ENCODE measurements at places on chromosomes 1 and 21.

DNA sequence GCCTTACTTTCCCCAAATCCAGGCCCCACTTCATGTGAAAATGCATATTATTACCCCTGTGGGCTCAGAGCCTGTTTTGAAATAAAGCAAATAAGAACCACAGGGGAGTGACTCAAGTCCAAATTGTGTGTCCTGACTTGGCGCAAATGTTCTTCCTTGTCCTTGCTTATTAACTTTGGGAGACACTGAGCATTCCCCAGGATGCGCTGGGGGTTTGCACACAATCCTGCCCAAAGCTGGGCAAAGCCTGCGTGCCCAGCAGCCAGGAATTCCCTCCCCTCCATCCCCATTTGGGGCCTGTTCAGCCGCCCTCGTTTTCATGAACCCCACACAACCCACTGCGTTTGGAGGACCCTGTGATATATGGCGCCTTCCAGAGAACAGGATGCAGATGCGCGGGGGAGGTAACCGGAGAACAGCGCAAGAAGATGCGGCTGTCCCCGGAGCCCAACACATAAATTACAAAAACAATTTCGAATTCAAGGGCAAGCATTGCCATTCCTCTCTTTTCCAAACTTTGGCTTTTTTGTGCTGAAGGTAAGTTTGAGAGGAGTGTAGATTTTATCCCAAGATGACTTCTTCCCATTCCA, 42.4 kb upstream of the CLDN14 start:
- DNase-seq, result no peak

- DNase-seq, result no peak
These were observed 29.4 kb upstream of the USP24 start for GRCh38 chr1:55244476-55245099.

- DNase-seq, result no peak
These were observed 35.2 kb downstream of the EXO1 start for GRCh38 chr1:241883159-241883558.

DNA sequence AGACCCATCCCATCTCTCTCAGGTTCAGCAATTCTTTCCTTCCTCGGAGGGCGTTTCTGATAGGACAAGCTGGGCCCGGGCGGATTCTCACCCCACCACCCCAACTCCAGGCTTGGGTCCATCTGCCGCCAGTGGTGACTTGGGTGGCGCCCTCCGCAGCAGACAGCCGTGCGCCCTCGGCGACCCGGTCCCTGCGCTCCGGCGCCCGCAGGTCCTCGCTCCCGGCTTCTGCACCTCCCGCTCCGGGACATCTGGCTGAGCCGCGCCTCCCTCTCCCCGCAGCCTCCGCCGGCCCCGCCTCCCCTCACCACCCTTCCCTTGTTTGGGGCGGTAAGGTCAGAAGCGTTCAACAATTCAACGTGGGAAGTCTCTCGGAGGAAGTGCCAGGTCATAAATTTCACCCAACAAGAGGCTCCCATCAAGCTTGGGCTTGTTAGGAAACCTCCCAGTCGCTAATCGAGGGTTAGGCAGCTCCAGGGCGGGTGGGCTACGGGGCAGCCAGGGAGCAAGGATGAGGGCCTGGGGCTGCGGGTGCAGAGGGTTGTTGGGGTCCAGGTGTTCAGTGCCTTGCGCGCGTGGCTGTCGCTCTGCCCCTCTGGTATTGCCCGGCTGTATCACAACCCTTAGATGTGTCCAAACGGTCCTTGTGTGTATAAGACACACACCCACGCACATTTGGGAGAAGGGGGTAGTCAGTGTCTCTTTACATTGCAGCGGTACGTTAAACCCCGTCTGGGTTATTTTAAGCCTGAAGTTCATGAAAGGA, 39.8 kb downstream of the OLIG1 start:
- DNase-seq, result no peak

- no peak for DNase-seq
These were observed 2.2 kb upstream of the RHEX start for GRCh38 chr1:206050655-206051235.

GRCh38 chr1:101484689-101485338, 248.0 kb downstream of the S1PR1 start:
- no peak for DNase-seq

DNA sequence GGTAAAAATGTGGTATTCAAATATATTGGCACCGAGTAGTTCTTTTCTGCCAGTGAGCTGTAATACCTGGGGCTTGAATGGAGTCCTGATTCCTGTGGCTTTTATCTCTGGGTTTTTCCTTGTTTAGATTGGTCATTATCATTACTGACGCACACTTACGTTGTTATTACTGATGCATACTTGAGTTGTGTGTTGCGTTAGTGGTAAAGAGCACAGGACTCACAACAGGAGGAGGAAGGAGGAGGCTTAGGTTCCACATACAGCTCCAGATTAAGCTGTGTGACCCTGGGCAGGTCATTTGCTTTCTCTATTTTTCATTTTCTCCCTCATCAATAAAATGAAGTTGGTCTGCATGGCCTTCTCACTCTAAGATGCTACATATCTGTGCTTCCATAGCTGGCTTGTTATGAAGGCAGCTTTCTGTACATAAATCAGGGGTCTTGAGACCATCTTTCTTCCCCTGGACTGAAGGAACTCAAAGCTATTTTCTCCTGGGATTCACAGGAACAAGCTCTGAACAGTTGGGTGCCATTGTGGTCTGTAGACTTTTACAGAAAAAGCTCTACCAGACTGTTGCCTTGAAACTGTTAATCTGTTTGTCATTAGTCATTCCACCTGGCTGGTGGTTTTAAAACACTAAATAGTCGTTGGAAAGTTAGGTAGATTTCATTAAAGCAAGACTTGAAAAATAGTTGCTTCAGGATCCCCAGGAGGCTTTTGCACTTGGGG, 5.6 kb downstream of the ARID1A start:
- DNase-seq, result no peak

DNA sequence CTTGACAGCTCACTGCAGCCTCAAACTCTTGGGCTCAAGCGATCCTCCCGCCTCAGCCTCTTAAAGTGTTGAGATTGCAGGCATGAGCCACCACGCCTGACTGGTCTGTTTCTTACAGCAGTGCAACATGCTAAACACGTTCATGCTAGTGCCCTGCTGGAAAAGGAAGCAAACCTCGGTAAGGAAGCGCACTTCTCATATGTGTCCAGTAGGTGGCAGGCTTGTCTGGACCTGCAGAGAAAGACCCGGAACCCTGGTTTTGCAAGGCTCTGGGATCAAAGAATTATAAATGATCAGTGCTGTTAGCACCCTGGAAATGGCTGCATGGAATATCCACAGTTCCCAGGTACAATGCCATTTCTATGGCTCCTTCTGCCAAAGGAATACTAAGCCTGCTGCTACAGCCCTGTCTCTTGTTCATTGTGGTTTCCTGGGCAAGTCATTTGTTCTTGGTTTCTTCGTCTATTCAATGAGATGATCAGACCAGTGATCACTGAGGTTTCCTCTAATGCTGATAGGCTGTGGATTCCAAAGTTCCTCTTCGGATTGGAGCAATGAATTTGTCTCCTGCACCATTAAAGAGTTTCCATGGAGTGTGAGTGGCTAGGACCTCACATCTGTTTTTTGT, 15.9 kb downstream of the RNU5D-1 start:
- DNase-seq, result peak; percentile 56

- no peak for DNase-seq
These were observed 140.5 kb downstream of the TIAM1 start for GRCh38 chr21:31203431-31204054.

DNA sequence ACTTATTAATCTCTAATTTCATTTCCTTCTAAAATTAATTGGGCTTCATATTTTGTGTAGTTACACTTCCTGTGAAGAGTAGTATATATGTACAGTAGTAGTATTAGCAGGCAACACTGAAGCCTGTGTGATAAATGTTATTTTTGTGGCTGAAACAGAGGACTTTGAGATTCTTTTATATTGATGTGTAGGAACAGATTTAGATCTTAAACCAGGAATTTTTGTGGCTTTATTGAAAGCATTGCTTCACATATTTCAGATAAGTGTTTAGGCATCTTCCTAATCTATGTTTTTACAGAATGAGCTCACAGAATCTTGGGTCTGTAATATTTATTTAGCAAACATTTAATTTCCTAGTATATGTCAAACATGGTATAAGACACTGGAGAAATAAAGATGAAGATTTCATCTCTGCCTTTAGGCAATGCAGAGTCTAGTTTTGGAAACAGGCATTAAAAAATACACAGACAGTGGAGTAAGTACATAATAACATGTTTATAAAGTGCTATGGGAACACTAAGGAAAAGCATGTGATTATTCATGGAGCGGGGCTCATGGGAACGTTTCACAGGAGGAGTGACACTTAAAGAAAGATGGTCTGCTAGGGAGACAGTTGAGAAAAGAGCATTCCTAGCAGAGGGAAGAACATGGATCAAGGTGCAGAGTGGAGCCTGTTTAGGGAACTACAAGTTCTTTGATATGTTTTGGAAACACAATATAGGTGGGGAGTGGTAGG, 52.7 kb downstream of the MIGA1 start:
- no peak for DNase-seq

GRCh38 chr1:208254376-208254775, 10.2 kb upstream of the PLXNA2 start:
- no peak for DNase-seq

DNA sequence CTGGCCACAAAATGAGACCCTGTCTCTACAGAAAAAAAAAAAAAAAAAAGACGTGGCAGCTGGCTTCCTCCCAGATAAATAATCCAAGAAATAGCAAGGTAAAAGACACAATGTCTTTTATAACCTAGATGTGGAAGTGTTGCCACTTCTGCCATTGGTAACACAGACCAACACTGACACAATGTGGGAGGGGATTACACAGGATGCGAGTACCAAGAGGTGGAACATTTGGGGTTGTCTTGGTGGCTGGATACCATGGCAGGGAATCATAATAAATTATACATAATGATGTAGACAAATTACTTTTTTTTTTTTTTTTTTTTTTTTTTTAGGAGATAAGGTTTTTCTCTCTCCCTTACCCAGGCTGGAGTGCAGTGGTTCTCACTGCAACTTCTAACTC, 6.0 kb upstream of the NEXN start:
- DNase-seq, result no peak

- DNase-seq, result no peak
These were observed 584.8 kb downstream of the PLA2G4A start for GRCh38 chr1:187413405-187414169.

- no peak for DNase-seq
These were observed 20.6 kb downstream of the TOR1AIP2 start for GRCh38 chr1:179857009-179857408.

DNA sequence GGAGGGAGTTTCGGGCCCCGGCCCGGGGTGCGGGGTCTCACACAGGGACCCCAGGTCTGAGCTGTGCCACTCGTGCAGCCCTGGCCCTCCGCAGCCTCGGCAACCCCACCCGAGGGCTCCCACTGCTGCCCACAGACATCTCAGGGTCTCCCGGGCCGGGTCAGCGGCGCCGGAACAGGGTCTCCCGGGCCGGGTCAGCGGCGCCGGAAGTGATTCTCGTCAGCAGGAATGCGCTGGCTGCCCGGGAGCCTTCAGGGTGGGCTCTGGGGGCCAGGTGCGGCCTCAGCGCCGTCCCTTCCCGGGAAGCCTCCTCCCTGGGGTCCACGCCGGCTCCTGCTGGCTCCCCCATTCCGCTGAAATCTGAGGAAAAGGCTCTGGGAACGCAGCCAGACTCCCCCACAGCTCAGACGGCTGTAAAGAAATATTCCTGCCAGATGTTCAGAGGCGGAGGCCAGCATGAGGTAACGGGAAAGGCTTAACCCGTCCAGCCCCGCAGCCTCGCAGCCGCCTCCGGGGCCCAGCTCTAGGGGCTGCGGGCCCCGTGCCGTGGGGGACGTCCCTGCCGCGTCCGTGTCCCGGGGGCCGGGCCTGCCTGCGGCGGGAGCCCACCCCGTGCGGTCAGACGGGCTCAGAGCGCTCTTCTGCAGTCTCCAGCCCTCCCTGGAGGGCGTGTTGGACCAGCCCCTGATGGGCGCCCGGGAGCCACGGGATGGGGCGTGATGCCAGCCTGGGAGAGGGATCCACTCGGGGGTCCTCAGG, 8.7 kb upstream of the COL6A1 start:
- peak; percentile 95 for DNase-seq

DNA sequence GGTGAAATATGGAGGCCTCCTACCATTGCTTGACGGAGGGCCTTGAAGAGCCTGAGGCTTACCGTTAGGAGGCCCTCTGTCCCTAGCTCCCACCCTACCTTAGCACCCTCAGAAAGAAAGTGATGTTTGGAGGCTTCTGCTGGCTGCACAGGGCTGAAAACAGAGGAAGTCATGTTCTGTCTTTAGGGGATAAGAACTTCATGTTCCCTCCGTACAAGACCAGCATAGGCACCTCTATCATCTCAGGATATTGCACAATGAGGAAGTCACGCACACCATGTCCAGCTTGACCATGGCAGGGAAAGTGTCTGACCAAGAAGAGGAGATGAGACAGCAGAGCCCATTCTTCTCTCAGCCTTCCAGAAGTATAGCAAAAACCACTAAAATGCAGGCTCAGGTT, 13.8 kb downstream of the ADORA3 start:
- DNase-seq, result no peak

DNA sequence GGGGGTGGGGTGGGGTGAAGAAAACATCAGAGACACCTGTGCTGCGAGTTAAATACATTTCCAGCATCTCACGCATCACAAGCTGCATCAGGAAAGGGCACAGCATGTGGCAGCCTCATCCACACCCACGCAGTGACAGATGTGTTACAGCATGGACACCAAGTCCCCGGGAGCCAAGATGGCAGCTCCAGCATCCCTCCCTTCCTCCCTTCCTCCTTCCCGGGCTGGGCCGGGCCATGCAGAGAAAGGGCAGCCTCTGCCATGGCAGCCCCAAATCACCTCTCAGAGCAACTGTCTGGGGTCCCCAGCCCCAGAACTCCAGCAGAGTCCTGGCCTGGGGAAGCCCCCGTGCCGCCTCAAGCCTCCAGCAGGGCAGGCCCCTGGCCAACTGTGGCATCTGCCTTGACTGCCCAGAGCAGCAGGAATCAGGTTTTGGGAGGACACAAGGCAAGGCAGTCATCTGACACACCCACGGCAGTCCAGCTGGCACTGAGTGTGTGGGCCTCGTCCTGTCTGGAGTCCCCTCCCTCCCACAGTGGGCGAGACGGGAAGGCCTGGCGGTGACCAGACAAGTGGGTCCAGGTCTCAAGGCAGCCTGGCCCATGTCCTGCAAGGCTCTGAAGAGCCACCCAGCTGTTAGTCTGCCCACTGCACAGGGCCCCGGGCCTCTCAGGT, 6.2 kb downstream of the SMIM1 start:
- DNase-seq, result peak; percentile 36

Measured in ovary (tissue), 10 donors.